ENCODE measurements at places on chromosomes 11 and 22.

DNA sequence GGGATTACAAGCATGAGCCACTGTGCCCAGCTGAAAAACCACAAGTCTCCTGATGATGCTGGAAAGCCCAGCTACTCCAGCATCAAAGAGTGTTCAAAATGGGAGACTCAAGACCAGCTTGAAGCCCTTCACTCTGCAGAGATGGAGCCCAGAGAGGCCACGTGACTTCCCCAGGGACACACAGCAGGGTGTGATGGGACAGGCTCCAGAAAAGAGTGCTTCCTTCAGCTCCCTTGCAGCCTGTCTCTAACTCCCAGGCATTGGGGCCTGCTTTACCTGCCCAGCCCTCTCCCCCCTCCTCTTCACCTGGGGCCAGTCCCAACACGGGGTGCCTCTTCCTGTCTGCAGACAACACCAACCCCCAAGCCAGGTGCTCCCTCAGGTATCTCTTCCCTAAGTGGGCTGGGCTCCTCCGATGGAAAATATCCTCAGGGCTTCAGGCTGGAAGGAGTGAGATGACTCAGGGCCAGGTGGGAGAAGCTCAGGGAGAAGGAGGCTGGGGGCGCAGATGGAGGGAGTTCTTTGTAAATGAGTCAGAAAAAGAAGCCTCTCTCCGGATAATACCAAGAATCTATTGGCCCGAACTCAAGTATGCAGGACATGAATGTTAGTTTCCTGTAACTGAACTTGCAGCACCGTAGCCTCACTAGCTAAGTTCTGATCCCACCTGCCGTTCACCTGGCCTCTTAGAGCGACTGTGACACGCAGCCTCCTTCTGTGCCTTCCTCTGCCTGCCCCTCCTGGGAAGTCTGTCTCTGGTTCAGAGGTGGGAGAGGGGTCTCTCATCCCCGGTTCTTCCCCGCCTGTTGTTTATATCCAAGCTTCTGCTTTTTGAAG, 326.6 kb downstream of the MN1 start:
- DNase-seq = no peak

DNA sequence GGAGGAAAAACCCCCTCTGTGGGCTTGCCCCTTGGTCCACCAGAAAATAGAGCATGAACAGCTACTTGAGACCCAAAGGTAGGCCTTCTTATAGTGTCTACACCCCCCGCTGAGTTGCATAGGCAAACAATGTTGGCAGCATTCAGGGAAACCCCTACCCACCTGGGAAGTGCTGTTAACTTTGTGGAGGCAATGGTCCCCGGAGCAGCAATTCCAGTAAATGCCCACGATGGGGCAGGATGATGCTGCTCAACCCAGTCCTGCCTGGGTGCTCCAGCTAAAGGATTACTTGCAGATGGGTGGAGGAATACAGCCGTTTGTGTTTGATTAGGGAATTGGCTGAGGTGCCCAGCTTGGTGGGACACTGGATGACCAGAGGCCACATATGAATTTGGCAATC, 381.3 kb upstream of the ANO5 start:
- DNase-seq = no peak

DNA sequence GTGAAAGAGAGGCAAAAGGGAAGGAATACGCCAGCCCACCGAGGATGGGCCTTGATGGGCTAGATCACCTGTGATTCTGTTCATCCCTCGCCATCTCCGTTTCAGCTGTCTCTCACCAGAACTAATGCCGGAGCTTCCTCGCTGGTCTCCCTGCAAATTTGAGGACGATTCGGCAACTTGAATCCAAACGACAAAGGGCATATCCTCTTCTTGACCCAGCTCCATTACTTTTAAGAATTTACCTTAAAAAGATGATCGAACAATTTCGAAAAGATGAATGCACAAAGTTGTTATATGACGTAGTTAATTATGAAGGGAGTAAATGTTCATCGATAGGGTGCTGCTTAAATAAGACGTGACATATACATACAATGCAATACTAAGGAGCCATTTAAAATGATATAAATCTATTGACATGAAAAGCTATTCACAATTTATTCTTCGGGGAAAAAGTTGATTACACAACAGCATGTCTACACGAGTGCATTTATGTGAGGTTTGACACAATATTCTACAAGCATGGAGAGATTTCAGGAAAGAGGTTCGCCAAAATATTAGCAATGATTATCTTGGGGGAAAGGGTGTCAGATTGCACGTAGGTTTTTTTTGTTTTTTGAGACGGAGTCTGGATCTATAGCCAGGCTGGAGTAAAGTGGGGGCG, 937 bp upstream of the FAM168A start:
- DNase-seq = no peak

- no peak for DNase-seq
These were observed 17.6 kb downstream of the RASSF10 start for GRCh38 chr11:13026722-13027121.

DNA sequence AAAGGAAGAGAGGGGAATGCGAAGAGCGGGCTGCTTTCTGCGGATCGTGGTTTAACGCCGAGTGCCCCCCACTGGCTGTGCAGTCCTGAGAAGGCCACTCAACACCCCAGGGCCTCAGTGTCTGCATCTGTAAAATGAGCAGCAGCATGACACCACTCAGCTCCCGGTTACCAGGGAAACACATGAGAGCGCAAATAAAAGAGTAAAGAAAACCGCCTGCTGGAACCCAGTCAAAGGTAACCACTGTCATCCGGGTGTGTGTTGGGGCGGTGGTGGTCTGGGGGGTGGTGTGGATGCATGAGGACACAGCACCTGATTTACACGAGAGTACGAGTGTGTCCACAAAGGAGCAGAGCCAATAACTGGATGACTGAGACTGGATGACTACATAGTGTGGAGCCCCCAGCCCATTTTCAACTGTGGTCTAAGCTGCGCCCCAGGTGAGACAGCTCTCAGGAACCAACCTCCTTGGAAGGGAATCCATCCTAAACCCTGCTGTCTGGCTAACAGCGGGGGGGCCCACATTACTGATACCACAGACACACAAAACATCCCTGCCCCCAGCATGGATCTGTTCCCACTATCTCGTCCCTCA, 5.7 kb downstream of the CELSR1 start:
- DNase-seq = no peak

Data from activated T-helper 1 cell treated with anti-CD3 and anti-CD28 coated beads, Interleukin-2, amount 50 U/mL, for 16 hours (primary cell).